NCI-H1417 treated with DMSO at 0.1 percent for 48 hours (cell line): ENCODE measurements at places on chromosomes 11 and 22.

- no peak for DNase-seq
Observed at GRCh38 chr11:3123761-3124733, 41.1 kb downstream of the OSBPL5 start.

- DNase-seq, result no peak
Observed at GRCh38 chr22:49392841-49393510, 434.7 kb downstream of the BRD1 start.

DNA sequence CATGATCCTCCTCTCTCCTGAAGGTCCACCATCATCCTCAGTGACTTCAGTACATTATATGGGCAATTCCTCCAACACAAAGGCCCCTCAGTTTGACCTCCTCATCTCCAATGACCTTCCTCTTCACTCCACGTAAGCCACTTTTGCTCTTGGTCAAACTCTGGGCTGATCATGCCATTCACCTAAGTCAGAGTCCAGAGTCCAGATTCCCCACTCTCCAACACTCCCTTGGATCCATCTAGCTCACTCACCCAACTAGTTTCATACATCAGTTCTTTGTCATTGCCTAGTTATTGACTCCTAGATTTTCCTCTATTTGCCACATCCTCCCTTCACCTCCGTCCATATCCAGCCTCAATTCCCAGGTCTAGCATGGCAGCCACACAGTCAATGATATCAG lies 30.5 kb upstream of the TTC12 start:
- DNase-seq, result no peak

DNA sequence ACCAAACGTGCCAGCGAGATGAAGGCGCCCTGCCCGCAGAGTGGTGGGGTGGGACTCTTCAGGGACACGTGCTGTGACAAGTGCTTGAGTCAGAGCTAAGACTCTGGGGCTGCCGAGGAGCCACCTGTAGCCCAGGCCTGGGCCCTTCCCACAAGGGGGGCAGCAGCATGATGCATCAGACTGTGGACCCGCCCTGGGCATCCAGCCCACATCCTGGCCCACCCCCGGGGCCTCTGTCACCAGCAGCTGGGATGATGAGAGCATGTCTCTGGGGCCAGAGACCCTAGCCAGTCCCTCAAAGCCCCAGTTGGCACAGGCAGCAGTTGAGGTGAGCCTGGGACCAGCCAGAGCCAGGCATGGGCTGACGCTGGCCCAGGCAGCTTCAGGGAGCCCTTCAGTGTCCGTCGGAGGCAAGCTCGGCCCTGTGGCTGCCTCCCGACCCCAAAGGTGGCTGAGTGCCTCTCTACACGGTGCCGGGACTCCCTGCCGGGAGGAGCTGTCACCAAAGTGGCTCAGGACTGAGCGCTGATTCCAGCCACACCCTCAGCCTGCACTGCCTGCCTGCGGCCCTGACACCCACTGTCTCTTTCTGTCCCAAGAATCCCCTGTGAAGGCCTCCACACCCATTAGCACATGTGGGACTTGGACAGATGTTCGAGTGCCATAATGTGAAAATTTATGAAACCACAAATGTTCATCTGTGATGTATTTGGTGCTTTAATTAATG lies 41.3 kb downstream of the CDKN1C start:
- no peak for DNase-seq

DNA sequence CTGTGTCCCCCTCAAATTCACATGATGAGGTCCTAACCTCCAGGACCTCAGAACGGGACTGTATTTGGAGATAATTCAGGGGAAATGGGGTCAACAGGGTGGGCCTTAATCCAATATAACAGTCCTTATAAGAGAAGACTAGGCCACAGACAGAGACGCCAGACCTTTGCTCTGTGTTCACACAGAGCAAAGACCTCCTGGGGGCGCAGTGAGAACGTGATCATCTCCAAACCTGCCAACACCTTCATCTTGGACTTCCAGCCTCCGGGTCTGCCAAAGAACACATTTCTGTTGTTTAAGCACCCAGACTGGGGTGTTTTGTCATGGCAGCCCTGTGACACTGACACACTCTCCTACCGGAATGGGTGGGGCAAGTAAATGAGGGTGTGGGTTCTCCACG lies 250.2 kb downstream of the MN1 start:
- DNase-seq, result no peak

GRCh38 chr11:117828611-117829368 lies 4.2 kb upstream of the FXYD2 start:
- DNase-seq, result no peak

DNA sequence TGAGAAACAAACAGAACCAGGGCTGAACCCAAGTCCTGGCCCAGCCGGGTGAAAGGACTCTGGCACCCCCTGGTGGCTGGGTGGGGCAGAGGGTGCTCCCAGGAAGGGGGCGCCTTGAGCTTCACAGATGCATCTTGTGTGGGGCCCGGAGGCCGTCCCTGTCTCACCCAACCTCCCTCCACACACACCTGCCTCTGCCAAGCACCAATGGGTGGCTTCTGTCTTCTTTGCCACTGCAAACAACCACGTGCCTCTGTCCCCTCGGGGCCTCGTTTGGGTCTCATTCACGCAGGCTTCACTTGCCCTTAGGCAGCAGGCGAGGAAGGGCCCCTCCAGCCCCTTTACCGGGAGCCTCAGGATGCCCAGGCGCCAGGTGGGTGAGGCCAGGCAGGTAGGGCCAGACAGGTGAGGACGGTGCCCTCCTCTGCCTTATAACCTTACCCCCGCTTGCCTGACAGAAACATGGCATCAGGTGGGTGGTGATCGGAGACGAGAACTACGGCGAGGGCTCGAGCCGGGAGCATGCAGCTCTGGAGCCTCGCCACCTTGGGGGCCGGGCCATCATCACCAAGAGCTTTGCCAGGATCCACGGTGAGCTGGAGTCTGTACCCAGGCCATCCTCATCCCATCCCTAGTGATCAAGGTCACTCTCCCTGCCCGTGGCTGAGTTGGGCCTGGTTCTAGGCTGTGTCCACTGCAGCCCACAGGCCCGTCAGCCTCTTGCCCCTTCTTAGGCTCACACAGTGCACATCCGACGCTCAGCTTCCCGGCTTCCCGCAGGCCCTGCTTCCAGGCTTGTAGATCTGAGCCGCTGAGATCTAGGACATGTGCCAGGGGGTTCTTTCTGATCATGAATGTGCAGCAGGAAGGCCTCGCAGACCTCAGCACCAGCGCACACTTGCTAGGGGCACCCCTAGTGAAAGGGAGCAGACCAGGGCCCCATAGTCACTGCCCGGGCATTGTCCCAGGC lies 17.2 kb downstream of the POLR3H start:
- no peak for DNase-seq

- no peak for DNase-seq
Observed at GRCh38 chr11:112525270-112525669, 264.6 kb upstream of the PLET1 start.

DNA sequence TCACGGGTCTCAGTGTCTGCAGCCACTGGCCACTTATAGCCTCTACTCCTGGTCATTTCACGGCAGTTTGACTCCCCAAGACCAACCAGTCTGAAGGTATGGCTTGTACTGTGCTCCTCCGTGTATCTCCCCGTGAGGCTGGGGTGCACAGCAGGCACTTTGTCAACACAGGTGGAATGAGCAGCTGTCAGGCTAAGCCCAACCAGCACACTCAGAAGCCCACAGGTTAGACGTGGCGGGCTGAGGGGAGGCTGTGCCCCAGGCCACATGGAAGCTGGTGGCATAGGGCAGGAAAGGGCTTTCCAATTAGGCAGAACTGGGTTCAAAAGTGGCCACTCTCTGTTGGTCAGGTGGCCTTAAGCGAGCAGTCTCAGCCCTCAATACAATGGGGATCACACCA lies 7.0 kb downstream of the TP53I11 start:
- DNase-seq, result no peak

- DNase-seq, result no peak
Observed at GRCh38 chr22:26615149-26615548, 2.7 kb downstream of the CRYBB1 start.

GRCh38 chr11:120210626-120211521 lies at the start of gene OAF:
TSS of gene OAF (plus strand) at chr11:120211032. CDS start at chr11:120211280, 248 bp downstream.
- DNase-seq, result no peak

DNA sequence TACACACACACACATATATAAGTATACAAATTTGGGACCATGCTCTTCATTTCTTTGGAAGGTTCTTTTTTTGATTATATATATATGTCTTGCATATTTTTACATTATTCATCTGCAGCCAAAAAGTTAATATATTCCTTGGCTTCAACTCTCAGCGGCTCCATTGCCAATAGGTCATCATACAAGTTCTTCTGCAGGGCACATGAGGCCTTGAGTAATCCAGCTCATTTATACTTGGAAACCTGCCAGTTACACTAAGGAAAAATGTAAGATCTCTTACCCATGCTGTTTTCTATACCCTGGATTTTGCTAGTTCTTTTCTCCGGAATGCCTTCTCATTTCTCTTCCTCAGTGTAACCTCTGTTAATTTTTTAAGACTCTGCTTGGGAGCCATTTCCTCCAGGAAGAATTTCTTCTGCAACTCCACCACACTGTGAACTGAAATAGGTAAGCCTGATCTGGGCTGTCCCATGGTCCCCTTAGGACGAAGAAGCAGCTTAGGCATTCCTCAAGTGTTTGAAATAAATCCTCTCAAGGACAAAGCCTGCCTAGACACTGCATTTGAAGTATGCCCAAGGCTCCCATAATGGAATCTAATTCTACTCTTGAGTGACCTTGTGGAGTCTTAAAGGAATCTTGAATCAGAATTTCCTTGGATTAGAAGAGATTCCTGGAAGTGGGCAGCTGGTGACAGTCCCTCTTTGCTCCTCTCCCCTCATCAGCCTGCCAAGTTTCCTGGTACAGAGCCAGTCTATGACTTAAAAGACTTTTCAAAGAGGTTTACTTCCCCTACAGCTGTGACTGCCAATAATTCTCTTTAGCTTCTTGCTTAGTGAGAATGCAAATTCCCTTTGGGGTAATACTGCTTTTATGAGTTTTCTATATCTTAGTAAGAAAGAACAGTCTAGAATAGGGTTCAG lies 182.8 kb downstream of the C11orf87 start:
- DNase-seq, result no peak

- no peak for DNase-seq
Observed at GRCh38 chr11:88104408-88104807, 70.8 kb downstream of the RAB38 start.
